ENCODE measurements at places on chromosomes 5 and 9.

- no peak for DNase-seq
These were observed 418.3 kb downstream of the CDH10 start for GRCh38 chr5:24226479-24226878.

- no peak for DNase-seq
These were observed 27.5 kb downstream of the STK10 start for GRCh38 chr5:172160506-172160905.

DNA sequence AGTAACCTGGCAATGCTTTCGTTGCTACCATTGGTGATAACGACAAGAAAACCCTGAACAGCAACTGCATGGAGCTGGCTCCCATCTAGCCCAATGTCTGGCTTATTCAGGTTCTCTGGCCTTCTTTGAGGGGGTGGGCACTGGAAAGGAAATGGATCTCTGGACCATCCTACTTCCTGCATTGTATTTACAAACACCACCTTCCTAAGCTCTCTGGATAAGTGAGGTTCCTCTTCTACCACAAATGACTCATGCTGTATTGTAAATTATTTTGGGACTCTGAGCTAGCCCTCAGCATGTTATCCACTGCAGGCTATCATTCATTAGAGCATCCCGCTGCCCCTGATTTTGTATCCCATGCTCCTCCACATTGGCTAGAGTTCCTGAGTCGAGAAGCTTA is 136.9 kb upstream of the KLF9 start:
- no peak for DNase-seq

DNA sequence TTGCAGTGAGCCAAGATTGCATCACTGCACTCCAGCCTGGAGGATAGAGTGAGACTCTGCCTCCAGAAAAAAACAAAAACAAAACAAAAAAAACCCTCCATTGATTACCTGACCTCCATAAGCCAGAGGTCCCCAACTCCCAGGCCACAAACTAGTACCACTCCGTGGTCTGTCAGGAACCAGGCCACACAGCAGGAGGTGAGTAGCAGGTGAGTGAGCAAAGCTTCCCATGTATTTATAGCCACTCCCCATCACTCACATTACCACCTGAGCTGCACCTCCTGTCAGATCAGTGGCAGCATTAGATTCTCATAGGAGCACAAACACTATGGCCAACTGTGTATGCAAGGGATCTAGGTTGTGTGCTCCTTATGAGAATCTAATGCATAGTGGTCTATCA is 13.7 kb upstream of the BTF3 start:
- no peak for DNase-seq

GRCh38 chr5:32020271-32020670 is 153.8 kb downstream of the GOLPH3 start:
- no peak for DNase-seq

- no peak for DNase-seq
These were observed 163.4 kb downstream of the SNX18 start for GRCh38 chr5:54680998-54681397.

DNA sequence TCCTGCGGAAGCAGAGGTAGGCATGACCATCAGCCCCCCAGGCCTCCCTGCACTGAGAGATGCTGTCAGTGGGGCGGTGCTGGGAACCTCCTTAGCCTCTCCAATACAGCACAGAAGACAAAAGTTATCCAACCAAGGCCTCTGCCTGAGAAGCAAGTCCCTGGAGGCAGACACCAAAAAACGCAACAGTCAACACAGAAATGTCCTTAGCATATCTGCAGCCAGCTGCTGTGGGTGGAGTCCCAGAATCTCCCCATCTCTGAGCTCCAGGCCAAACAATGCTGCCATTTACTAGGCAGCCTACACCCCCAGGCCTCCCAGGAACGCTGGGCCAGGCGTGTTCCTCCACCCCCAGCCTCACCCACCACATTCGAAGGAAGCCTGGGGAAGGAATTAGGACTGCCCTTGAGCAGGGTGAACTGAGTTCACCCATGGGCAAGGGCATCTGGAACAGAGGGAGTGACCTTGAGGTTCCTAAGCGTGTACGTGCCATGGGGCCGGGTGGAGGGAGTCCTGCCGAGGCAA is 43.7 kb downstream of the STK10 start:
- DNase-seq: no peak

DNA sequence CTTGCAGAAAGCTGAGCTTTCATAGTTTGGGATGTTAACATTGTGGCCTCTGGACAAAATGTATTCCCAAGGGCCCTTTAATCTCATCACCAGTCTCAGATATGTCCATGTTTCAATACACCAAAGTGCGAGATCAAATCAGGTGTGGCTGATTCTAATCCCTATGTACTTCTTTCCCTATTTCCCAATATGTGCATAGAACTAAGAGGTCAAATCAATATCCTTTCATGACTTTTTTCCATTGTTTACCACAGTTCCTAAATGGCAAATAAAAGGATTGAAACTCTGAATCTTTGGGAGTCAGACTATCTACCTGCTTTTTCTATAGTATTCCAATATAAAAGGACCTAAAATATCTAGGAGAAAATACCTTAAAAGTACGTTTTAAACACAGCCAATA is 105.0 kb downstream of the FBXO38 start:
- DNase-seq: no peak

- no peak for DNase-seq
These were observed 46.5 kb downstream of the NR3C1 start for GRCh38 chr5:143356855-143357583.

DNA sequence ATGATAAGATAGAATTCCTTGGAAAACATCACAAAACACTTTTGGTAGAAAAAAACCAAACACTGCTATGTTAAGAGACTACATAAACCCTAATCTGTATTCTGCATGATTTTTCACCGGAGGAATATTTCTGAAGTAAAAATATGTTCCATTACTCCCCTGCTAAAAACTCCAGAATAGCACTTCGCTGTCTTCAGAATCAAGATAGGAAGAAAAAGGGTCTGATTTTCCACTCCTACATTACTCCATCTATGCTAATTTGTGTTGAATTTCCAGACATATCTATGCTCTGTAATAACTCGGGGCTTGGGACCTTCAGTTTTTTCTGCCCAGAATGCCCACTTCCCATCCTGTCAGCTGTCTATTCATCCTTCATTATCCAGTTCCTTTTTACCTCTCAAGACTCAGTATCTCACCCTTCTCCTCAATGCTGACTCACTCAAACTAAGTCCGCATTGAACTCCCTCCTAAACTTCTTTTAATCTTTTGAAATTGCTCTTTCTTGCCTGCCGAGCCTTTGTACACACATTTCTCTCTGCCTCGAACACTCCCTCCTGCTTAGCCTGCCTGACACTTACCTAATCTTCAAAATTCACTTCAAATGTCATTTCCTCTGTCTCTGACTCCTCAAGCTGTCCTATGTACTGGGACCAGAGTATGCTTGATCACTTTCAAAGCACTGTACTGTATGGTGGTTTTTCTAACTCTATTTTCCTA is 171.0 kb downstream of the ARRDC3 start:
- DNase-seq: no peak

- no peak for DNase-seq
These were observed 25.7 kb downstream of the TRIO start for GRCh38 chr5:14168793-14169262.

DNA sequence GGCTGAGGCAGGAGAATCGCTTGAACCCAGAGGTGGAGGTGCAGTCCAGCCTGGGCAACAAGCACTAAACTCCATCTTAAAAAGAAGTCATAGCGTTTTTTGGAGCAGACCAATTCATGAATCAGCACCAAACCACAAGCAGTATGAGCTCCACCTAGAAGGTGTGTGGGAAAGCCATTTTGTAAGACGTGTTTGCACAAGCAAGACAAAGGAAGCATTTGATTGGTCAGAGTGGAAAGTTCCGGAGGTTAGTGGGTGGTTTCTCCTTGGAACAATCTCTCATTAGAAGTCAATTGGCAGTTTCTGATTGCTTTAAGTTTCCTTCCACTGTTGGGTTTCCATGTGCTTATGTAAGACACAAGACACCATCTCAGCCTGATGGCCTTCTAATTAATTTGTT is 5.0 kb downstream of the SRD5A1 start:
- DNase-seq: no peak

- DNase-seq: no peak
These were observed 32.1 kb downstream of the PRKACG start for GRCh38 chr9:68981789-68982188.

GRCh38 chr5:141633871-141634561 is 2.6 kb downstream of the HDAC3 start:
- DNase-seq: no peak
